ENCODE measurements at places on chromosomes 1 and 21.
A peak's percentile ranks its signal among the peaks of the same experiment; 100 is the strongest.

GRCh38 chr1:101739826-101740330 is 256.8 kb downstream of the OLFM3 start:
- DNase-seq: no peak

DNA sequence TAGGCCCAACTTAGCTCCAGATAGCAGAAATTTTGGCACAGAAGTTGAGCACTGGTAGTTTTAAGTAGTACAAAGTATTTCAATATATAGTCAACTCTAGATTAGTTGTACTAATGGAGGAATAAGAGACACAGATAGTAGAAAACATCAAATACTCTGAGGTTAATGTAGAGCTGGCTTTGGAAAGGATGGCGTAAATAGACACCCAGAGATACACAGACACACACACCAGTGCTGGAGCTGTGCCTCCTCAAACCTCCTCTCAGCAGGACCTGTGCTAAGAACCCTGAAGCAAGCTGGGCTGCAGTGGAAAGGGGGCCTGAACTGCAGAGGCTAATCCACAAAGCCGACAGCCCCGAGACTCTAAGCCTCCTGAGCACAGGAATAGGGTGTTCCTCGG is 67.0 kb upstream of the EDEM3 start:
- no peak for DNase-seq

DNA sequence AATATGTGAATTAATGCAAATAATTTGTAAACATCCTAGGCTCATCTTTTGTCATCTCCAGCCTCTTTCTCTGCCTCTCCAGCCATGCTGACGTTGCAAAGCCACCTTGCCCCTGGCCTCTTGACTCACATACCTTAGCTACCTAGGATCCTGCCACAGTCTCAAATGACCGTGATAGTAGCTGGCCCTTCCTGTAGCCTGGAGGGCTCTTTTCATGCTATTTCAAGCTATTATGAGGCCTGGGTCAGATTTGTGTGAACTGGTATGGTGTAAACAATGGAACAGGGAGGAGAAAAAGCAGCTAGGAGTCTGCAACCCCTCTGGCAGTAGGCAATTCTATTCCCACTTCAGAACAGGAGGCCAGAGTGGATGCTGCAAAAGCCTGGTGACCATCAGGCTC is 337.7 kb downstream of the DISC1 start:
- no peak for DNase-seq

DNA sequence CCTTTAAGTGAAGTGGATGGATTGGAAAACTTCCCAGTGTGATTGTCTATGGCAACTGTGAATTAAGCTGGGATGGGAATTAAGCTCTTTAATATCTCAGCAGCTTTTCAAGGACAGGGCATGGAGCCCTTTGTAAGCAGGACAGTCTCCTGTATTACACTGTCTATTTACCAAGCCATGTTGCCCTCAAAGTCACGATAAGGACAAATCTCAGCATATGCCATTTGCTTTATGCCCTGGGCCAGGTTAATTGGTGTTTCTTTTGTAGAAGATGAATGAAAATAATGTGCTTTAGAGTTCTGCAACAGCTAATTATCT is 17.6 kb downstream of the UTP25 start:
- no peak for DNase-seq

DNA sequence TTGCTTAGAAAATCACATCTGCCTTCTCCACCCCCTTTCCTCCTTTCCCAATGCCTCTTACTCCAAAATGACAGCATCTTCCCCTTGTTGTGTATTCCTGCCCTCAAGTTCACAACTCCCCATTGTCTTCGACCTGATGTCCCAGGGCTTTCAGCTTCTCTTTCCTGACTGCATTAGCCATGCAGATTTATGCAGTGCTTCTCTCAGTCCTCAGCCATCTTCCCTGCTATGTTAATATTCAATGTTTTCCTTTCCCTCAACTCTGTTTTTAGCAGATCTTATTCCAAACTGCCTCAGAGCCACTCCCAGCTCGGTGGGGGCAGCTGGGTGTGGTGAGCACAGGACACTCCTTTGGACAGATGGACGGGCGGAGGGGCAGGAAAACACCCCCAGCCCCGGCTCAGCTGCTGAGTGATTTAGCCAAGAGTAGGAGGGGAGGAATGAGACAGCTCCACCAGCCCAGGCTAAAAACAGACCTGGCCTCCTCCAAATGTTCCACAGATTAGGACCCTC is 71.0 kb downstream of the CD2 start:
- peak; percentile 53 for DNase-seq

DNA sequence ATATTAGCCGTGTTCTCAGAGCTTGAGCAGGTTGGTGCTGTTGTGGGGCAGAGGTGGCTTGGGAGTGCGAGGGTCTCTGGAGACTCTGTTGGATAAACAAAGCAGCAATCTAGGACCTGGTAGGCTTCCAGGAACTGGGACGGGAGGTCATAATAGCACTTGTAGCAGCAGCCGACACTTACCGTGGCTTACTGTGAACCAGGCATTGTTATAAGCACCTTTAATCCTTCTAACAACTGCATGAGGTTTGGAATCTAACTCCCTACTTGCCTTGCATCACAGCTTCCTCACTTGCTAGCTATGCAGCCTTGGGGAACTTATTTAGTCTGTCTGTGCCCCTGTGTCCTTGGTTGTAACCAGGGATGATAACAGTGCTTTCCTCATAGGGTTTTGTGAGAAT is 94.9 kb downstream of the NAV1 start:
- no peak for DNase-seq

DNA sequence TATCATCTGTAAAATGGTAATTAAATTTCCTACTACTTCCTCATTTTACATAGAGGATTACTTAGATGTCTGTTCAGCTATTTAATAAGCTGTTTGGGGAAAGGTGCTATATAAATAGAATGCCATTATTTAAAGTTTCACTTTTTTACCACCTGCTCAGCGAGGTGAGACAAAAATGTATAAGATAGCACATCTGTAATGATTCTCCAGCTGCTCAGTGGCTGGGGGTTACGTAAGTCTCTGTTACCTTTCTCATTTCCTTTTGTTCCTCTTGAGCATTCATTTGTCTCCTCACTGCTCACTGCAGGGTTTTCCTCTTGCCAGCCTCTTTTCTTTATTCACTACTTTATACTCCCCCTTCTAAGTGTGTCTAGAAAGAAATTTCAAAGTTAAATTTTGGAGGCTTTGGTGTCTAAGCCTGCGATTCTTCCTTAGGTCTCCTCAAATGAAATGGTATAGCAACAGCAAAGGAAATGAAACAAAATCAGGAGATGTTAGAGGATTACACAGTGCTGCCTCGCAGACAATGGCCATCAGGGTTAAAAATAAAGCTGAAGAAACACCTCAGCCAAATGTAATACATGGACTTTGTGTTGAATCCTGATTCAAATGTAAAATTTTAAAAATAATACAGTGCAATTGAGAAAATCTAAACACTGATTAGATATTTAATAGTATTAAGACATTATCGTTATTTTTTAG is 6.8 kb downstream of the RGS8 start:
- no peak for DNase-seq

DNA sequence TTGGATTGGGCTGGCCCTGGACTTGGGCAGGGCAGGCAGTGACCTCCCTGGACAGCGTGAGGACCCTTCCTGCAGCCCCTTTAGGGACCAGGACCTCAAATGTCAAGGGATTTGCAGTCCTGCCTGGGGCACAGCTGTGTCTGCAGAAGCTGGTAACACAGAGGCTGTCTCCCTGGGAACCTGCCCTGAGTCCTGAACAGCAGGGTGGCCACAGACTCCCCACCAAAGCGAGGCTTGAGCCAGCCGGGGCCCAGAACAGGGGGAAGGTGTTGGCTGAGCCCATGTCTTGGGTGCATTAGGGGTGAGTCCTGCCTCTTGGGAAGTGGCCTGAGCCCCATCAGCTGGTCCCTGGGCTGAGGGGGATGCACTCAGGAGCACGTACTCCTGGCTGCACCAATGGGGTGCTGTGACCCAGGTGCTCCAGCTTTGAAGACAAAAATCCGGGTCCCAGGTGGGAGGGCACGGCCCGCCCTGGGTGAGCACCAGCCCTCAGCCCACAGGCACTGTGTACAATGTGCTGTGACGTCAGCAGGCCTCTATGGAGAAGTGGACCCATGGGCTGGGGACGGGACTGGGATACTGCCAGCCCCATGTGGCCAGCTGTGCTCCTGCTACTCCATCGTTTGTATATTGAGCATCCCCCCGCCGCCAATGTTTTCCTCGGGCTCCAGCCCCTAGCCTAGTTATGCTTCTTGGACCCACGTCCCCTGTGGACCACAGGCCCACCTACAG is 72.0 kb upstream of the ARHGEF16 start:
- no peak for DNase-seq

- DNase-seq: no peak
Measured at GRCh38 chr1:204115116-204115515, 36.7 kb downstream of the ETNK2 start.

- no peak for DNase-seq
Measured at GRCh38 chr1:40903106-40903505, 40.9 kb upstream of the CITED4 start.

DNA sequence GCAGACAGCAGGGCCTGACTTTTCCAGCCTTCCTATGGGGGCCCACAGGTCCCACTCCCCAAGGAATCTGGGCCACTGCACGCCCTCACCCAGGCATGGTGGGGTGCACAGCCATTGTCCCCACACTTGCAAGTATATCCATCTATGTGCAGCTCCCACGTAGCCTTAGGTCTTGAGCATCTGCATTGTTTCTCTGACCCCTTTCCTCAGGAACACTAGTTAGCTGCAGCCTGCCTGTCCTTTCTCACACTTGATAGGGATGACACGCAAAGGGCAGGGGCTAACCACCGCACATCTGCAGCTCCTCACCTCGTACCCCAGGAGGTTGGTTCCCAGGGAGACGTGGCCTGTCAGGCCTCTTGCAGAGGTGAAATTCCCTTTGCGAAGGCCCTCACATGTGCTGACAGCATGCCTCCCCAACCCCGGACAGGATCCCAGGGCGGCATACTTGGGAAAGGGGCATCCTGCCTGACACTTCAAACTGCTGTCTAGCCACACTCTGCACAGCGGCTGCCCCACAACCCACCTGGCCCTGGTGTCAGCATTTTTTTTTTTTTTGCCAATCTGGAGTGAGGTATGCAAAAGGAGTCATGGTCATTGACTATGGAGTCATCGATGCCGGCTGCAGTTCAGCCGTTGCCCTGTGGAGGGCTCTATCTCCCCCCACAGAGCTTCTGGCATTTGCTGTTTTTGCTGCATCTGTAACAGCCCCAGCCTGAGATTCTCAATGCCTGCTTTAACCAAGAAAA is 5.0 kb downstream of the JMJD4 start:
- no peak for DNase-seq

DNA sequence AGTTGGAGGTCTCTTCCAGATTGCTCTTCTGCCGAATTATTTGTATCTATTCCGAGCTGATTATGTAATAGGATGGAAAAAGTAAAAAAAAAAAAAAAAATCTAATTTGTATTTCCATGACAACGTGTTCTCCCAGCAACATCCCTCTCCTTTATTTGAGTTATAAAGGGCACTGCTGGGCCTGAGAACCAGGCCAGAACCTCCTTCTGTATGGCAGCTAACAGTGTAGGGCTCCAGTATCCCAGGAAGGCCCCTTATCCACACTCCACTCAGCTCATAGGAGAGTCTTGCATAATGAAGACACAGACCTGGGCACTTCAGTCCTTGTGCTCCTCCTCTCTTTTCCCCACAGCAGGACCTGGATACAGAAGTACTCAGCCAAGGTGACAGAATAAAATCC is 3.7 kb upstream of the IPO9 start:
- no peak for DNase-seq

DNA sequence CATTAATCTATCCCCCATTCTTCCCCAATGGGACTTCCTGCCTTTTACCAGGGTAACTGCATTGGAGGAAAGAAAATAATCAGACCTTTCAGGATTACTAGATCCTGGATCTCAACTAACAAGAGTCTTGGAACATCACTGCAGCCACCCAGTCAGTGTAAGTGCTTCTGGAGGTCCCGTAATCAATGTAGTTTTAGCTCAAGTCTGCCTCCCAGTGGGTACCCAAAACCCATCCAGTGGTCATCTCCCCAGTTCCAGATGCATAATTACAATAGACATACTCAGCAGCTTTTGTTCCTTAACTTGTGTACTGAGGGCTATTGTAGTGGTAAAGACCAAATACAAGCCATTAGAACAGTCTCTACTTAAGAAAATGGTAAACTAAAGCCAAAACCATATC is 319.1 kb downstream of the GPATCH2 start:
- DNase-seq: no peak

- DNase-seq: no peak
Measured at GRCh38 chr1:218771931-218772330, 401.7 kb upstream of the LYPLAL1 start.

DNA sequence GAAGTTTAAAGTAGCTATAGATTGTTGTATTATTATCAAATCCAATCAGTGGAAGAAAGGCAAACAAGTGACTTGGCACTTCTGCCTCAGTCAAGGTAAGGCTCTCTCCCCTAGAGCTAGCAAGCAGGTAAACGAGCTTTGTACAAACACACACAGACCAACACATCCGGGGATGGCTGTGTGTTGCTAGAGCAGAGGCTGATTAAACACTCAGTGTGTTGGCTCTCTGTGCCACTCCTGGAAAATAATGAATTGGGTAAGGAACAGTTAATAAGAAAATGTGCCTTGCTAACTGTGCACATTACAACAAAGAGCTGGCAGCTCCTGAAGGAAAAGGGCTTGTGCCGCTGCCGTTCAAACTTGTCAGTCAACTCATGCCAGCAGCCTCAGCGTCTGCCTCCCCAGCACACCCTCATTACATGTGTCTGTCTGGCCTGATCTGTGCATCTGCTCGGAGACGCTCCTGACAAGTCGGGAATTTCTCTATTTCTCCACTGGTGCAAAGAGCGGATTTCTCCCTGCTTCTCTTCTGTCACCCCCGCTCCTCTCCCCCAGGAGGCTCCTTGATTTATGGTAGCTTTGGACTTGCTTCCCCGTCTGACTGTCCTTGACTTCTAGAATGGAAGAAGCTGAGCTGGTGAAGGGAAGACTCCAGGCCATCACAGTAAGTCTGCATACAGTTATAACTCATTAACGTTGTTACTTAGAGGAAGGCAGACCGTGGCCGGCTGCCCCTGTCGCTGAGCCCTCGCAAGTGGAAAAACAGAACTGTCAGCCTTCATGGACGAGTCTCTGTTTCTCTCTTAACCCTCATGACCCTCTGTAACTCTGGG is at the start of gene PALMD:
Gene PALMD, plus strand, starts transcription at position 415 of the 833 bp plus-strand sequence. Its CDS starts 205 bp downstream, at position 620.
- peak; percentile 29 for DNase-seq

All from amygdala (tissue), 56 donors.